ENCODE measurements at places on chromosomes 7 and 10.

- DNase-seq = no peak
Measured at GRCh38 chr10:98885378-98885777, 350.3 kb downstream of the HPSE2 start.

GRCh38 chr10:36526033-36526432, 599.4 kb upstream of the ANKRD30A start:
- no peak for DNase-seq

GRCh38 chr7:137545059-137545716, 201.7 kb upstream of the PTN start:
- no peak for DNase-seq

GRCh38 chr7:83791737-83792136, 142.8 kb upstream of the SEMA3E start:
- no peak for DNase-seq

GRCh38 chr7:112064627-112065385, 141.4 kb downstream of the DOCK4 start:
- no peak for DNase-seq

- DNase-seq = no peak
Measured at GRCh38 chr10:112370424-112370819, 3.5 kb upstream of the ACSL5 start.
